ENCODE measurements at places on chromosomes 7 and 10. TPM values are rescaled to one million over a fixed set of nuclear protein-coding genes. Genes with fewer than 3 reads are reported as not detected.

EN2 gene
- total RNA-seq = under 0.01 TPM

AP3M1 gene
- total RNA-seq = 23.3 TPM

SPDYE6 gene
- total RNA-seq = not detected

BICC1 gene
- total RNA-seq = 99.6 TPM

CACNB2 gene
- total RNA-seq = 9.0 TPM

TMEM176A gene
- total RNA-seq = 1.1 TPM

TUBB8 gene
- total RNA-seq = under 0.01 TPM

CAMK2B gene
- total RNA-seq = 0.09 TPM

FAM180A gene
- 5.5 TPM for total RNA-seq

AGAP9 gene
- total RNA-seq = 2.9 TPM

ABCB8 gene
- 19.2 TPM for total RNA-seq

DMTF1 gene
- 56.5 TPM for total RNA-seq

TEX36 gene
- not detected for total RNA-seq

TFR2 gene
- 0.14 TPM for total RNA-seq

DNTT gene
- total RNA-seq = not detected

DKK1 gene
- 165 TPM for total RNA-seq

INSYN2A gene
- 0.55 TPM for total RNA-seq

LRRC17 gene
- 71.5 TPM for total RNA-seq

IFIT1 gene
- total RNA-seq = 13.7 TPM

PDGFA gene
- total RNA-seq = 24.0 TPM
